Hair follicular keratinocyte (primary cell): ENCODE measurements at places on chromosomes 3 and 15. TPM values are rescaled to one million over a fixed set of nuclear protein-coding genes. Genes with fewer than 3 reads are reported as not detected.

CHDH gene
- total RNA-seq: 0.04 and 0.08 TPM in 2 replicates

GUCA1C gene
- total RNA-seq: not detected in 2 replicates

THAP10 gene
- total RNA-seq: 4.2 and 7.2 TPM in 2 replicates

KNG1 gene
- not detected in 2 replicates for total RNA-seq

NUP210 gene
- 0.04 TPM in 1 of 2 replicates, not detected in the other for total RNA-seq

GASK1A gene
- 0.91 and 0.94 TPM in 2 replicates for total RNA-seq

MCTP2 gene
- total RNA-seq: 12.3 and 12.4 TPM in 2 replicates

RBP2 gene
- total RNA-seq: not detected in 2 replicates

GPR15 gene
- not detected in 2 replicates for total RNA-seq

DCLK3 gene
- total RNA-seq: not detected in 2 replicates

IGF2BP2 gene
- total RNA-seq: 116 and 138 TPM in 2 replicates

DNASE1L3 gene
- total RNA-seq: not detected in 2 replicates

PLSCR2 gene
- not detected in 2 replicates for total RNA-seq

CKMT1A gene
- 89.3 and 94.9 TPM in 2 replicates for total RNA-seq

NAA50 gene
- 149 and 151 TPM in 2 replicates for total RNA-seq

NECTIN3 gene
- total RNA-seq: 0.31 and 3.4 TPM in 2 replicates

FNDC3B gene
- total RNA-seq: 23.6 and 34.1 TPM in 2 replicates

PLA2G4D gene
- 0.08 TPM in 1 of 2 replicates, not detected in the other for total RNA-seq

EMC7 gene
- 46.2 and 48.0 TPM in 2 replicates for total RNA-seq

ESYT3 gene
- 0.65 and 1.5 TPM in 2 replicates for total RNA-seq

RASL12 gene
- 1.1 TPM in 1 of 2 replicates, not detected in the other for total RNA-seq

LYZL4 gene
- total RNA-seq: not detected in 2 replicates

P2RY1 gene
- total RNA-seq: 1.5 and 2.0 TPM in 2 replicates

SENP8 gene
- 2.3 and 2.4 TPM in 2 replicates for total RNA-seq

SCG5 gene
- 14.8 and 60.0 TPM in 2 replicates for total RNA-seq

HRH1 gene
- 7.3 and 9.4 TPM in 2 replicates for total RNA-seq

SEMA3G gene
- total RNA-seq: 0.46 TPM in 1 of 2 replicates, not detected in the other

AMIGO3 gene
- not detected in 2 replicates for total RNA-seq

MAGEL2 gene
- total RNA-seq: not detected in 2 replicates

COL6A5 gene
- not detected in 2 replicates for total RNA-seq

EEF1AKMT4 gene
- total RNA-seq: 12.5 and 18.3 TPM in 2 replicates

ISLR gene
- total RNA-seq: 0.08 and 0.23 TPM in 2 replicates

IFT57 gene
- 48.0 and 52.2 TPM in 2 replicates for total RNA-seq

LNP1 gene
- total RNA-seq: 0.70 and 3.0 TPM in 2 replicates

GABRR3 gene
- not detected in 2 replicates for total RNA-seq

CSPG4 gene
- total RNA-seq: 77.6 and 155 TPM in 2 replicates

SLC22A14 gene
- total RNA-seq: not detected in 2 replicates

CHAC1 gene
- total RNA-seq: 20.5 and 61.6 TPM in 2 replicates

IL17RD gene
- 1.1 and 1.3 TPM in 2 replicates for total RNA-seq

SOX14 gene
- not detected in 2 replicates for total RNA-seq

AP2M1 gene
- 241 and 285 TPM in 2 replicates for total RNA-seq

GABRA5 gene
- total RNA-seq: not detected in 2 replicates

HRG gene
- total RNA-seq: 0.11 TPM in 1 of 2 replicates, not detected in the other

TEX55 gene
- not detected in 2 replicates for total RNA-seq

CCR3 gene
- total RNA-seq: not detected in 2 replicates

LINGO1 gene
- not detected in 2 replicates for total RNA-seq

ZDHHC3 gene
- 58.7 and 69.9 TPM in 2 replicates for total RNA-seq

IGSF11 gene
- total RNA-seq: not detected in 2 replicates

DNAH12 gene
- total RNA-seq: not detected in 2 replicates

FAM98B gene
- 10.6 and 44.8 TPM in 2 replicates for total RNA-seq

PLCB2 gene
- 1.3 and 1.6 TPM in 2 replicates for total RNA-seq
